ENCODE measurements at places on chromosomes 4 and X.

DNA sequence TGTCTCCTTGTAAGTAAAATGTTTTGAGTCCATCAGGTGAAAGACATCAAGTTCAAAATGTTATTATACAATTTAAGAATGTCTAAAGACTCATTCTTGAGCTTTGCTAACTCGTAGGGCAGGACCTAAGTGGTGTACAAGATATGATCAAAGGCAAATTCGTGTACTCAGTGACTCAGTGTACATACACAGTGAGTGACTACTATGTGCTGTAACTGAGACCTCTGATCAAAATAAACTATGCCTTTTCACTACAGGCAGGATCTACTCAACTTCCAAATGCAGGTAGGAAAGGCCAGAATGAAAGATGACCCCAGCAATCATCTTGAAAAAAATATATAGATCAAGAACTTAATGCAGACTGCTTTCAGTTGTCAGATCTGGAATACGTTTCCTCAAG, 49.9 kb downstream of the ADGRG2 start:
- no peak for DNase-seq

GRCh38 chr4:11313157-11313943, 115.3 kb downstream of the HS3ST1 start:
- no peak for DNase-seq

DNA sequence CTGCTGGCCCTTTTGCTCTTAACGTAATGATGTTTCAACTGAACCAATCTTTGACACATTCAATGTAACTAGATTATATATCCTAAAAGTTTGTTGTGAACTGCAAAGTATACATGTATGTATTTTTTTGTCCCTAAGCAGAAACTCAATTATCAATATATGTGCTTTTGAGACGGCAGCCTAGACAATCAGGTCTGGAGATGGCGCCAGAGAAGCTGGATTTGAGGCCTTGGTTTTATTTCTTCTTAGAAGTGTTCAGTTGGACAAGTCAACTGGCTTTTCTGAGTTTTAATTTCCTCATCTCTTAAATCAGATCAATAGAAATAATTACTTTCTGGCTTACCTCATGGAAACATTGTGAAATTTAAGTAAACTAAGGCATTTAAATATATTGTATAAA, 62.5 kb downstream of the DCAF8L1 start:
- DNase-seq = no peak

DNA sequence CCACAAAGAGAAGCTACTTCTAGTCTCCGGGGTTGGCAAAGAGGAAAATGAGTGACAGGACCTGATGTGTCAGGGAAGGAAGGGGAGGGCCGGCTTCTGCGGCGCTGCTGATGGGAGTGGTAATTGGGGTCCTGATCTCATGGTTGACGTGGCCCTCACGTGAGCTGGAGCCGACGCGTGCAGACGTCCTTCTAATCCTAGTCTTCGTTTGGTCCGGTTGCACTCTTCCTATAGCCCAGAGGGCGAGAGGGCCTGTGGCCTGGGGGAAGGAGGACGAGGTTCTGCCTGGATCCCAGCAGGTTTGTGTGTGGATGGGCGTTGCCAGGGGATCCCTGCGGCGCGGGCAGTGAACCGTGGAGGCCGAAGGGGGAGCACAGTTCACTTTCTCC, at the start of gene ARMCX1:
Gene ARMCX1 (plus strand): TSS at position 186 of the 389 bp plus-strand sequence. CDS start 2,384 bp downstream, outside the sequence.
- no peak for DNase-seq

DNA sequence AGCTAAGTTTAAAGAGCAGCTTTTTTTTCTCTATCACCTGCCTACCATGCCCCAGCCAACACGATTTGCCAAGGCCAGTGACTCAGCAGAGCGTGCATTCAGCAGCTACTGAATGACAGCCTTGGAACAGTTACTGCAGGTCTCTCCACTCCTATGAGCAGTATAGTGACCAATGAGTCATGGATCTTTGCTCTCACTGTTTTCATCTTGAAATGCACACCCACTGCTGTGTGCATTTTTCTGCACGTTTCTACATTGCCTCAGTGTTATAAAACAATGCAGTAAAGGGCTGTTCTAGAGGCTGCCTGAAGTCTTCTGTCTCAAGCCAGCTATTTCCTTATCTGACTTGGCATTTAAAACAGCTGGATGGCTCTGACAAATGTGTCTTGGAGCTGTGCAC, 66.0 kb upstream of the C4orf54 start:
- DNase-seq = no peak

DNA sequence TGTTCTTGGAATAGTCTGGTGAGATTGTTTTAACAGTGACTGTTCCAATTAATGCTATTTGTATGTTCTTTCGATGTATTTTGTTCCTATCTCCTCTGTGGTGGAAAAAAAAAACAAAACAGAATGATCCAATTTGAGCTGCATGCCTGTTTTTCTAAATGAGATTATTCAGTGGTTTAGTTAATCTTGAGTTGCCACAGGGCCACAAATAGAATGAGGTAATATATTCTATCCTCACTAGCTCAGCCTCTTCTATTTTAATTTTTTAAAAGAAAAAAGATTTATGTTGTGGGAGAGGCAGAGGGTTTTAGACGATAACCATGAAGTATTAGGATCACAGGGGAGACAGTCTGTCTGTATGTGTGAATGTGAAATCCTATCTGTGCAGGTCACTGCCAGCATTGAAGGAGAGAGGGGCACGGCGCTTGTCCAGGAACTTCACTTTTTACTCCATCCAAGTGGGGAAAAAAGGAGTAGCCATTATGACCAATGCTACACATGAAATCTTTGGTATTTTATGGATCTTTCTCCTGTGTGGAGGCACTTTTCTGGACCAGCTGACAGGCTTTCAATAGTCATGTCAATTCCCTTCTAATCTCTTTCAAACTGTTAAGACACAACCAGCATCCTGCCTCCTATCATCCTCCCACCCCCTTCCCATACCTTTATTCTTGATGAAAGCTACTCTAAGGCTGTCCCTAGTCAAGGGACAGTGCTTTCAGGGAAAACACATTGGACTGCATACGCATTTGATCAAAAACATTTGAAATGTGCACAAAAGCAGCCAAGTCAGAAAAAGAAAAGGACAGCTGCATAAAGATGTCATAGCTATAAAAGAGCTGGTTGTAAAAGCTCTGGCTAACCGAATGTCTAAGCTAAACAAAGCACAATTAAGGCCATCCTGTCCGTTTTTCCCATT, 1063.8 kb upstream of the INTU start:
- DNase-seq = no peak

GRCh38 chr4:107258359-107258758, 222.2 kb upstream of the DKK2 start:
- DNase-seq = no peak

DNA sequence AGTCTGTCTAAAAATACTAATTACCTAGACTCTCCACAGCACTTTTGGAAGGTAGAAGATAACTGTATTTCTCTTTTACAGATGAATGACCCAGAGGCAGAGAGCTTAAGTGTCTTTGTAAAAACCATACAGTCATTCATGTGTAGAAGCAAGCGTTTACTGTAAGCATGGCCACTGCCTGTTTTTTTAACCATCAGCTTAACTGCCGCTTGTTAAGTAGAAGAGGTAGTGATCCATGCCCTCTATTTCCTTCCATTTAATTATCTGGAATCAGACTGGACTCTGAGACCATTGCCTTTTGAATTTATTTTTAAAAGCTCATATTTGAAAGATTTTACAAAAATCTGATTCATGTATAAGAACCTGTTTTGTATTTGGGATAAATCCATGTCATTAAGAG, 111.2 kb upstream of the TECRL start:
- no peak for DNase-seq

DNA sequence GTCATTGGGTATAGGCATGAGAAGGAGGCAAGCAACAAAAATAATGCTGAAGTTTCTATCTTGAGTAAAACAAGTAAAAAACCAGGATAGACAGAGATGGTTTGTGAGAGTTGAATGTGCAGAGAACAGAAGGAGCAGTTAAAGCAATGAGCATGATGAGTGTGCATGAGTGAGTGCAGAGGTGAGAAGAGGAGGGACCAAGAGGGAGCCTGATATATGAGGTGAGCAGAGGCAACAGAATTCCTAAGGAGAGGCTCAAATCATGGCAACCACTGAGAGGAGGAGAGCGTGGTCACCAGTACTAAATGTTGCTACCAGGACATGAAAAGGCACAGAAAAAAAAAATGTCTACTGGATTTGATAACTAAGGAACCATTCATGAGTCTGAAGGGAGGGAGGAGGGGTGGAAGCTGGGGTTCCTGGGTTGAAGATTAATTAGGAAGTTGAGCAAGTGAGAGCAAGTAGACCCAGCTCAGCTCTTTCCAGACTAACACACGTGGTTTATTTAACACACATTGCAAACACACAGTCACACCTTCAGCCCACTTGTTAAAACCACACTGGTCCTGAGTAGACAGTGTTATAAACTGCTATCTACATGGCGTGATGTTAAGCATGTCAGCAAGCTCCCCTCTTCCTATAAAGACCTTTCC, 69.0 kb upstream of the IQCM start:
- DNase-seq = no peak

DNA sequence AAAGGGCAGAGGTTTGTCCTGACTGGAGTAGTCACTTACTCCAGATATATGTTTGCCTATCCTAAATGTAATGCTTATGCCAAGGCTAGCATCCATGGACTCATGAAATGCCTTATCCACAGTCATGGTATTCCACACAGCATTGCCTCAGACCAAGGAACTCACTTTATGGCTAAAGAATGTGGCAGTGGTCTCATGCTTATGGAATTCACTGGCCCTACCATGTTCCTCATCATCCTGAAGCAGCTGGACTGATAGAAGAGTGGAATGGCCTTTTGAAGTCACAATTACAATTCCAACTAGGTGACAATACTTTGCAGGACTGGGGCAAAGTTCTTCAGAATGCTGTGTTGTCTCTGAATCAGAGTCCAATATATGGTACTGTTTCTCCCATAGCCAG, 1014.8 kb downstream of the RAPGEF2 start:
- DNase-seq = no peak

DNA sequence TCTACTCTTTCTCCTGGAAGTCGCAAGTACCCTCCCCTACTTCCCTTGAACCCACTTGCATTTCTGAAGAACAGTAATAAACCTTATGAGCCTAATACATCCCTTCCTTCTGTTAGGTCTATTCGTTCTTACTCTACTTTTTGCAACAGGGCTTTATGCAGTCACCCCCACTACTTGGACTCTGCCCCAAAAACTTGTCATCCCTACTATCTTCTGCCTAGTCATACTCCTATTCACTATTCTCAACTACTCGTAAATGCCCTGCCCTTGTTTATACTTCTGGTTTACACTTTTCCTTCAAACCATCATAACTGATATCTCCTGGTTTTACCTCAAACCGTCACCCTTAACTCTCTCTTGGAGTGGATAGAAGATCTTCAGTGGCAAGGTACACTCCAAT, 55.2 kb upstream of the SLIT2 start:
- no peak for DNase-seq

- DNase-seq = no peak
These were observed 64.0 kb upstream of the ACSL1 start for GRCh38 chr4:184889666-184890335.

GRCh38 chrX:104253567-104254441, 929 bp downstream of the ESX1 start:
- no peak for DNase-seq

- DNase-seq = no peak
These were observed 5.5 kb downstream of the CAMK2D start for GRCh38 chr4:113756005-113756410.

DNA sequence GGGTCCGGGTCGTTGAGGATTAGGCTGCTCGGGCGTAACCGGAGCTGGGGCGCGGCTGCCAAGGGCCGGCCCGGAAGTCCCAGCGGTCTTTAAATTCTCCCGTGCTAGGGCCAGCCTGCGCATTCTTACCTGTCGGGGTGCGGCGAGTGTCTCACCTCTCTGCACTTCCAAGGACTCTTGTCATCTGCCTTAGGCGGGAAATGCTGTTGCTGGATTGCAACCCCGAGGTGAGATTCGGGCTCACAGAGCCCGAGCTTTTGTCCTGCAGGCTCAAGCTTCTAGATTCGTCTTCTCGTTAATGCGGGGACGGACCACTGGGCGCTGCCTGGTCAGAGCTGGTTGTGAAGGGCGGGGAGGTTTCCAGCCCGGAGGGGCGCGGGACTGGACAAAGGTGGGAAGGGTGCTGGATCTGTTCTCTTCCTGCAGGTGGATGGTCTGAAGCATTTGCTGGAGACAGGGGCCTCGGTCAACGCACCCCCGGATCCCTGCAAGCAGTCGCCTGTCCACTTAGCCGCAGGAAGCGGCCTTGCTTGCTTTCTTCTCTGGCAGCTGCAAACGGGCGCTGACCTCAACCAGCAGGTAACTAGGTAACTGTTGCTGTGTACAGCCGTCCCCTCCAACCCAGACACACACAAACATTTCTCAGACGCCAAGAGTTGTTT, at the start of gene ANKRD37:
Gene ANKRD37 (plus strand): TSS at position 118 of the 662 bp plus-strand sequence. CDS start 83 bp downstream, at position 201.
- no peak for DNase-seq

DNA sequence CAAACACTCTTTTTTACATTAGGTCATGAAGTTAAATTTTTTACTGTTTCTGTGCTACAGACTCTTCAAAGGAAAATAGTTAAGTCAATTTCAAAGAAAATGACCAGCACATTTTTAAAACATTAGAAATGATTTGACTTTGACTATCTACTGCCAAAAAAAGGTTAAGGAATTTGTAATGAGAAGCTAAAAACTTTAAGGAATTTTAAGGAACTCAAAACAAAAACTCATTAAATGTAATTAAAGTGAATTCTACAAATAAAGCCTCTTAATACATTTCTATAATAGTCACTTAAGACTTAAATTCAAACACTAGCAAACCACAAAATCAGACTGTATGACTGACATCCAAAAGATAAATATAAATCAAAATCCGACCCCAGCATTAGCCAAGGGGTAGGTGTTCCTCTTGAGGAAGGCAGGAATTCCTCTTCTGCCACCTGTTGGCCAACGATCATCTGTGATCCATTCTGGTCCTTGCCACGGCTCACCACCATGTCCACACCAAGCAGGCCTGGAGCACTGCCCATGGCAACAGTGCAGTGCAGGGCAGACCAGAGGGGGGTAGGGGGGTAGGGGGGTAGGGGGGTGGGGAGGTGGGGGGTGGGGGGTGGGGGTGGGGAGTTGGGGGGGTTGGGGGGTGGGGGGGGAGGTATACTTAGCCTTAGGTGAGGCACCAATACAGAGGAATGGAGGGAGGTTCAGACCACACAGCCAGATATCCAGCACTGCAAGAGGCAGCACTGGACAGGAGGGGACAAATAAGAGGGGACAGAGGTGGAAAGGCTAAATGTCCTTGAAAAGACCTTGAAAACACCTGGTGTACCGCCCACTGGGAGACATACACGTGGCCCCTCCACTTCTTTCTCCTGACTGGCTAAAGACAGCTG, 287.4 kb downstream of the CHIC1 start:
- DNase-seq = no peak

- DNase-seq = no peak
These were observed 287.7 kb upstream of the PCDH18 start for GRCh38 chr4:137819964-137820383.

- DNase-seq = no peak
These were observed 9.4 kb downstream of the NAT8L start for GRCh38 chr4:2068566-2068965.

GRCh38 chrX:63920875-63921274, 135.9 kb upstream of the ARHGEF9 start:
- no peak for DNase-seq

GRCh38 chr4:107711831-107712230, 8.2 kb downstream of the PAPSS1 start:
- DNase-seq = no peak
